Activated CD8-positive, alpha-beta memory T cell treated with anti-CD3 and anti-CD28 coated beads for 1 hour (primary cell): ENCODE measurements at places on chromosomes 4 and X.

DNA sequence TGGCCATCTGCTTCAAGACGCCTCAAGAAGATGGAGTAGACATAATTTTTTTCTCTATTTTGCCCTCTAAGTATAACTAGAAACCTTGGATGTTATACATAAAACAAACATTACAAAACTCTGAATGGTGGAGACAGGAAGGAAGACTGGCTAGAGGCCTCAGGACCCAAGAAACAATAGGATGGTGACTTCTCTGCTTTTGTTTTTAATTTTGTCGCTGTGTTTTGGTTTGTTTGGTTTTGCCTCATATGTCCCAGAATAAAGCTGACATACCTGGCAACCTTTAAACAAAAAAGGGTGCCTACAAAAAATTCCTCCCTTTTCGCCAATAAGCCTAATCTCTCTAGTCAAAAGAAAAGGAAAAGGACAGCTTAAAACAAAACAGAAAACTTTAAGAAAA is 109.1 kb downstream of the PPP4R3C start:
- DNase-seq = no peak

- no peak for DNase-seq
Measured at GRCh38 chr4:3873408-3874027, 107.3 kb downstream of the ADRA2C start.

DNA sequence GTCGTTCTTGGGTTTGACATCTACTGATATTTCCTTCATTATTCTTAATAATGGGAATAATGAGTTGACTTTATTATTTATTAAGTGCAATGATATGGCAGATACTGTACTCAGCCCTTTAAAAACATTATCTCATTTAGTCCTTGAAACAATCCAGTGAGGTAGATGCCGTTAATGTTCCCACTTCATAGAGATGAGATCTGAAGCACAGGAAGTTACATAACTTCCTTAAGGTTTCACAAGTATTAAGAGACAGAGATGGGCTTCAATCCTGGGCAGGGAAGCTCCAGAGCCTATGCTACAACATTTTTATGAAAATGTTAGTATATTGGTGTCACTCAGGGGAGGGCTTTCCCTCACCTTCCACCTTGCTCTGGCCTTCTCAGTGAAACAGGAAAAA is 9.7 kb upstream of the KLHL13 start:
- DNase-seq = no peak

DNA sequence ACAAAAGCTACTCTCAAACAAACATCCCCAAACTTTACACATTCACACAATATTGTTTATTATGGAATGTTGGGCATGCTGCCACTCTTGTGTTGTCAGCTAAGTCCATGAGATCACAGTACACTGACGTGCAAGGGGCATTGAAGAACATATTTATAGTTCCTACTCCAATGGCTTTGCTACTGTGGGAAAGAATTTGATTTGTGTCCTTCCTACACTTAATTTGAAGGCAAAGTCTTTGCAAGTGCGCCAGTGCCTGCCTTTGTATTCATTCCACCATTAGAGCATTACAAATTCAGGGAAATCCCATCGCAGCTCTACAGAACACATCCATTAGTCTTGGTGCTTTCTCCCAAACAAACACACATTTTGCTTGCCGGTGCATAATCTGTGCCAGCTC is 45.4 kb upstream of the FTHL17 start:
- DNase-seq = no peak

- DNase-seq = no peak
Measured at GRCh38 chrX:107712231-107713202, 63.1 kb downstream of the TSC22D3 start.

GRCh38 chr4:87165892-87166291 is 54.5 kb downstream of the KLHL8 start:
- DNase-seq = no peak

GRCh38 chr4:143355540-143356217 is 19.0 kb downstream of the GAB1 start:
- no peak for DNase-seq

DNA sequence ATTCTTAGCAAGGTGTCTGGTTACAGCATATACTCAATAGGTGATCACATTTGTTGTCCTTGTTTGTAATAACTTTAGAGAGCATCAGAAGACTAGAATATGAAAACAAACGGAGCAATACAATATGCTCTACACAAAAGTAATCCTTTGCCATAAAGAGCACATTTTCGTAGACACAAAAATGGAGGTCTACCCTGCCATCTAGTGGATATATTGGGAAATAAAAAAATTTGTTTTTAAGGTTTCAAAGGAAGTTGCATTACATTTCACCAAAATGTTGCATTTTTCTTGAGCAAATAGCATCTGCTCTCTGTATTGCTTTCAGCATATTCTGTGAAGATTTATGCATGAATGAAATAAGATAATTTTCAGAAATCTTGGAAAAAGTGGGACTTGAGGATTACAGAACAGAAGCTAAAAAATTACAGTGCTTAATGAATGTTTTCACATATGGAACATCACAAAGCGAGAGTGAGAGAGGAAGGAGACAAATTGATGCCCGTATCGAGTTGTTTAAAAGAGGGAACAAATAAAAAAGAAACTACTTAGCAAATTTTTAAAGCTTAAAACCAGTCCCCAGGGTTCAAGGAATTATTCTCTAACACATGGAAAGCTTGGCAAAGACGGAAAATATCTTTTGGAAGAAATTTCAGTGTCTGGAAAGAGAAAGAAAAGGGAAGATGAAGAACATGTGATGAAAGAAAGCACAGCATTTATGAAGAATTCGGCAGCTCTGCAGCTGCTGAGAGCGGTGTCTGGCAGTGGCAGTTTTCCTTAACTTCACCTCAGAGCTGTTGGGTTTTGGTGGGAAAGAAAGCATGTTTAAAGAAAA is 390.1 kb downstream of the ANKRD50 start:
- DNase-seq = no peak

DNA sequence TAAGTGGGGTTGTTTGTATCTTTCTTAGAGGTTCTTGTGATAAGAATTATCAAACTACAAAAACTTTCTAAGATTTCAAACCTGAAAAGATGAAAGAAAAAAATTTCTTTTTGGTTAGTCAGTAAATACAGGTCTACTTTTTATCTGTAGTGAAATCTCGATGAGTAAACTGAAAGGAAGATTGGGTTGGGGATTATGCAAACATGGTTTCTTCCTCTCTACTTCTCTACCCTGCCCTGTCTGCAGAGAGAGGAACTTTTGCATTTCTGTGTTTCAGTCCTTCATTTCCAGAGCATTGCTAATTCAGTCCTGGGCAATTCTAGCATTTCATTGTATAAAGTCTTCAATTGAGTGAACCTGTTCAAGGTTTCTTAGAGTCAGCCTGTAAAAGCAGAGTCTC is 51.6 kb upstream of the IL2 start:
- DNase-seq = no peak

GRCh38 chrX:72125331-72126047 is 6.2 kb downstream of the RTL5 start:
- no peak for DNase-seq

DNA sequence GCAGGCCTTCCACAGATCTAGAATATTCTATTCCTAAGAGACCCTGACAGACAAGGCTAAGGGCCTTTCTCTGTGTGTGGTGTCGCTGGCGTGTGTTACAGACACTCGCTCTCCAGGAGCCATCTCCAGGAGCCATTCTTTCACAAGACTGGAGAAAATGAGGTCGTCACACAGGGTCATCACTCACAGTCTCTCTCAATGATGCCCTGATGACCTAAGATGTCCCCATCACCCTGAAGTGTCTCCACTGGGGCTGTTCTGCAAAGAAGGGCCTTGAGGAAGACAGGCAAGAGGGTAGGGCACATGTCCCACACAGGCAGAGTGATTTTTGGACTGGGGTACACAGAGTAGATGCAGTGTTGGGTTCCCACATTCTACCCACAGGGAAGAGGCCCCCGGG is 34.7 kb downstream of the ZFYVE28 start:
- DNase-seq = no peak

- DNase-seq = no peak
Measured at GRCh38 chrX:143674926-143675325, 39.0 kb upstream of the SLITRK4 start.

GRCh38 chr4:72376901-72377300 is 192.1 kb downstream of the ADAMTS3 start:
- DNase-seq = no peak

GRCh38 chrX:1587161-1587560 is 4.2 kb upstream of the AKAP17A start:
- no peak for DNase-seq

GRCh38 chr4:1047106-1047975 is 35.9 kb downstream of the FGFRL1 start:
- no peak for DNase-seq

GRCh38 chrX:91137883-91138282 is 296.8 kb upstream of the PABPC5 start:
- DNase-seq = no peak

DNA sequence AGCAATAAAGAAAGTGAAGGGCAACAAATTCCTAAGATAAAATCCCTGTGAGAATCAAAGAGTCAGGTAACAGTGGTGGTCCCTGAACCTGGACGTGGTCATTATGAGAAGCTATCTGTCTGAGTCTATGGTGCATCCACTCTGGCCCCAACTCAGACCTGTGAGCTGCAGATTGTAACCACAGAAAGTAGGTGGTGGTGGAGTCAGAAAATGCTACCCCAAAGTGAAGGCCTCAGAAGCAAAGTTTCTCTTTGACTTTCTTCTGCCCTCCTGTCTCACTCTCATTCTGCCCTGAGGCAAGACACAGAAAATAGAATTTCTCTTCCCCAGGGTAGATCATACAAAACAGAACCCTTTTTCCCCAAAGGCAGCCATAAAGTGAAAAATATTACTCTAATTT is 84.1 kb upstream of the NEIL3 start:
- DNase-seq = no peak

DNA sequence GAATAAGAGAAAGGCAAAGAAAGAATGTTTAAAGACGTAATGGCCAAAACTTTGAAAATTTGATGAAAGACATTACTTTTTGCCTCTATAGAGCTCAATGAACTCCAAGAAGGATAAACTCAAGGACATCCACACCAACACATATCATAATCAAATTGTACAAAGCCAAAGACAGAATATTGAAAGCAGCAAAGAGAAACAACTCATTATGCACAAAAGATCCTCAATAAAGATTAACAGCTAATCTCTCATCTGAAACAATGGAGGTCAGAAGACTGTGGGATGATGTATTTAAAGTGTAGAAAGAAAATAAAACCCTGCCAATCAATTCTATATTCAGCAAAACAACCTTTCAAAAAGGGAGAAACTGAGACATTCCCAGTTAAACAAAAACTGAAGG is 129.1 kb upstream of the TEX13D start:
- no peak for DNase-seq

- DNase-seq = no peak
Measured at GRCh38 chr4:119087121-119087520, 48.5 kb upstream of the MYOZ2 start.

- no peak for DNase-seq
Measured at GRCh38 chr4:173420324-173420752, 21.4 kb upstream of the SCRG1 start.

DNA sequence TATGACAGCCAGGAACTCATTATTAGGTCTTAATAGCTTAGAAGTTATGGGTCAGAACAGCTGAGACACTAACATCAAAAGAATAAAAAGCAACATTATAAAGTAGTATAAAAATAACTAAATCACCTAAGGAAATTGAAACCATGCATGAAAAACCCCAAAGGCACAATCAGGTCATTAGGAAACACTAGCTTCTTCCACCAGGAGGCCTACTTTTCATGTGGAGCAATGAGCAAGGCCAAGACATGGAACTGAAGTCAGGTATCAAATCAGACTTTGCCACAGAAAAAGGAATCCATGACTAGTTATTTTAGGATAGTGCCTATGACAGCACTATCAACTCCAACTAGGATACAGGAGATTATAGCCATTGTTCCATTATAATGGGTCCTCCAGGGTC is 7.9 kb downstream of the HUWE1 start:
- DNase-seq = no peak

GRCh38 chr4:41211951-41212615 is 2.3 kb downstream of the APBB2 start:
- DNase-seq = no peak

DNA sequence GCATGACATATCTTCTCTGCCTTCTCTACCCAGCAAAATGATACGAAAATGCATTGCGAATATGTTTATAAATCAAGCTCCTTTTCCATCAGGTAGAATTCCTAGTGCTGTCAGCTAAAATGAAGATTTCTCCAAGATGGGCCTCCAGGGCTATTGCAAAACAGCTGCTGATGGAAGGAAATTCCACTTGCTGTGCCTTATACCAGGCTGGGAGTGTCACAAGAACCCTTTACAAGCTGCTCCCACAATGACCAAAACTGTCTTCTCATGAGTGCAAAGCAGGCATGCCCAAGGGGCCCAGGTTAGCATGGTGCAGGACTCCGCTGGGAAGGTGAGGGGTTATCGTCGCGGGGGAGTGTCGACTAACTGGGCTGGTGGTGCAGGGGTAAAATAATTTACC is 8.7 kb downstream of the HNRNPH2 start:
- DNase-seq = no peak

DNA sequence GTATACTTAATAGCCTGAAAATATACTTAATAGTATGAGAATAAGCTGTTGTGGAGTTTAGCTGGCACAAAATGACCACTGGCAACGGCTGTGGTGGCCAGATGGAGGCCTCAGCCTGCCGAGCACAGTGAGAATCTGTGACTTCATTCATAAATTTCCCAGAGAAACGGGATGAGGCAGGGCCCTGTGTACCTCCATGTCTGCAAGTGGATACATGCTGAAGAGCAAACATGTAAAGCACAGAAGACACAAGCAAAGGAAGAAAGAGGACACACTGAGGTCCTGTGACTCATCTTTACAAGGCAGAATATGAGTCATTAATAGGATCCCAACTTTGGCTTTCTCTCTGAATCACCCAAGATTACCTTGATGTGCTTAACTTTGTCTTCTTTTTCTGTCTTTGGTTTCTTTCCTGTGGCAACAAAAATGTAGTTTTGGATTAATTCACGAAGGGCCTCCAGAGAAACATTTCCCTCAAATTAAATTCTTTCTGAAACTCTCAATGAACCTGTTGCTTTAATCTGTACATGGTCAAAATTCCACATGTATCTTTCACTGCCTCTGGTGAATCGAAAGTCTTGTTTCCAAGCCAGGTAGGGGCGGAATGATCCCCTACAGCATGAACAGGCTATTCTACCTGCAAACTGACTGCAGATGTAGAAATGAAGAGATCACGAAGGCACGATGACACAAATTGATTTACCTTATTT is 56.4 kb downstream of the IRF2 start:
- no peak for DNase-seq

- no peak for DNase-seq
Measured at GRCh38 chr4:175048906-175049305, 130.7 kb downstream of the ADAM29 start.

DNA sequence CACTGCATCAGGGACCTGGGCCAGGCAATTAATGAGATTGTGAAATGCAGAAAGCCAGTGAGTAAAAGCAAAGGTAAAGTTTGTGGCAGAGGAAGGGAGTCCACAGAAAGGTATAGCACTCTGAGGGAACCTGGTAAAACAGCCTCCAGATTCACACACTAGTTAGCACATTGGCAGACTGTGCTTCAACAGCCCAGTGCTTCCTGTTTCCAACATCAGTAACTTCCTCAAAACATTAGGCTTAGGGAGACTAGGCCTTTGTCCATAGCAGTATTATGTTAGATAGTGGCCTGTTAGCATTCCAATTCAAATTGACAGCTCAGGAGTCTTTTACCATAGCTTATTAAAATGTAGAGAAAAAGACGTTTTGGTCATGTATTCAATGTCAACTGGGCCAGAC is 582.6 kb upstream of the ACTRT1 start:
- DNase-seq = no peak

- DNase-seq = no peak
Measured at GRCh38 chrX:40617566-40617965, 5.7 kb upstream of the MPC1L start.
